ENCODE measurements at places on chromosomes 13 and 19. TPM values are rescaled to one million over a fixed set of nuclear protein-coding genes. Genes with fewer than 3 reads are reported as not detected.
A peak's percentile ranks its signal among the peaks of the same experiment; 100 is the strongest.

Gene ZNF415
- total RNA-seq: 17.7 TPM

Gene CGB3
- not detected for total RNA-seq

Gene CLIP3
- 13.4 TPM for total RNA-seq

GRCh38 chr13:102203718-102204117 is 198.1 kb downstream of the FGF14 start:
- H3K27me3 ChIP-seq: no peaks in the 10 kb centered on the region
- DNase-seq: no peak
- no peaks in the 10 kb centered on the region for H3K36me3 ChIP-seq

- no peaks in the 10 kb centered on the region for H3K27me3 ChIP-seq
- no peaks in the 10 kb centered on the region for H3K4me1 ChIP-seq
- H3K36me3 ChIP-seq: no peaks in the 10 kb centered on the region
- no peak for DNase-seq
Observed at GRCh38 chr13:41621716-41622431, 164.5 kb downstream of the RGCC start.

DNA sequence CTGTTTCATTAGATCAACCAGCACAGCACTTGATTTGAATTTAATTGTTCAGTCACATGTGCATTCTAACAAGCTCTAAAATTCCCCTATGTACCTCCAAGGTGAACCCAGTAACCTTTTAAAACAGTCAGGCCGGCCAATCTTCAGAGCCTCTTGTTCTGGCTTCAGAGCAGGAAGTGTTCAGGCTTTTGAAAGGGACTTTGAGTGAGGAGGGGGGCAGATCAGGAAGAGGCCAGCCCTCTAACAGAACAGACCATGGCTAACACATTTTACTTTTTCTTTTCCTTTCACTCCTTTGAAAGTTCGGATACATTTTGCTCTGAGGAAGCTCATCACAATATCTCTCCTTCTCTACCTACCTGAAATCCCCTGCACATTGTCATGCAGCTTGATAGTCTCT is 390.3 kb downstream of the TBC1D4 start:
- DNase-seq: no peak
- H3K27me3 ChIP-seq: no peaks in the 10 kb centered on the region
- no peak overlapping the region for H3K4me3 ChIP-seq
- H3K27ac ChIP-seq: no peak overlapping the region
- H3K36me3 ChIP-seq: no peaks in the 10 kb centered on the region

DNA sequence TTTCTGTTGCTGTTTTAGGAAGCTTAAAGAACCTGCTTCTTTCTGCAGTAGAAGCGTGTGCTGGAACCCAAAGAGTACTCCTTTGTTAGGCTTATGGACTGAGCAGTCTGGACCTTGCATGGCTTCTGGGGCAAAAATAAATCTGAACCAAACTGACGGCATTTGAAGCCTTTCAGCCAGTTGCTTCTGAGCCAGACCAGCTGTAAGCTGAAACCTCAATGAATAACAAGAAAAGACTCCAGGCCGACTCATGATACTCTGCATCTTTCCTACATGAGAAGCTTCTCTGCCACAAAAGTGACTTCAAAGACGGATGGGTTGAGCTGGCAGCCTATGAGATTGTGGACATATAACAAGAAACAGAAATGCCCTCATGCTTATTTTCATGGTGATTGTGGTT is 103.1 kb downstream of the TNFRSF19 start:
- H3K4me3 ChIP-seq: no peak overlapping the region
- H3K27me3 ChIP-seq: no peaks in the 10 kb centered on the region
- no peak overlapping the region for H3K27ac ChIP-seq
- DNase-seq: no peak

DNA sequence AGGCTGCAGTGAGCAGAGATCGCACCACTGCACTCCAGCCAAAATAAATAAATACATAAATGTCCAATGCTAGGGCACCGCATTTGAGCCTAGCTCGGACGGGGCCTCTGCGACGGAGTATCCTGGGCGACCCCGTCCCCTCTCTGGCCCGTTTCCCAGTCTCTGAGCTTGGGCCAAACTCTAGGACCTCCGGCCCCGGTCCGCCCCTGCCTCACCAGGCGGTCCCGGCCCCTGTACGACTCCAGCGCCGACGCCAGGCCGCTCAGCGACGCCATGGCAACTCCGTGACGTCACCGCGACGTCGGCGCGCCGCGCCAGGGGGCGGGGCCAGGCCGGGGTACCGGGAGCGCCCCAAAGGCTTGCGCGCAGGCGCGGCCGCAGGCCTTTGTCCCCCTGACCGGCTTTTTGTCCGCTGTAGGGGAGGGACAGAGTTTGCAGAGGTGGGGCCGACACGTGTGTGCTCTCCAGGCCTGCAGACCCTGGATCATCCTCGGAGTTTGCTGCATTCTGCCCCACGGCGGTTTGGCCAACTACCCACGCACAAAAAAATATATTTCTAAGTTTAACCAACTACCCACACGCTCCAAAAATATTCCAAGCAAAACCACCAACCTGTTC is at the start of gene PEX11G:
PEX11G (minus strand) TSS at position 300 of the 618 bp plus-strand sequence; CDS start at position 275, 25 bp downstream.
- peak; percentile 90 for DNase-seq
- peak within 1 kb of the TSS; percentile 90 for H3K27ac ChIP-seq
- no peaks in the 10 kb centered on the region for H3K36me3 ChIP-seq
- peak within 1 kb of the TSS; percentile 67 for H3K4me3 ChIP-seq
- H3K4me1 ChIP-seq: peaks cover 6% of the 10 kb centered on the region

Gene GIPR
- 0.16 TPM for total RNA-seq

All from breast epithelium (tissue), 4 donors.